ENCODE measurements at places on chromosomes 13 and 19.
A peak's percentile ranks its signal among the peaks of the same experiment; 100 is the strongest.

- H3K4me1 ChIP-seq = peaks cover 17% of the 10 kb centered on the region
- DNase-seq = no peak
- no peaks in the 10 kb centered on the region for H3K36me3 ChIP-seq
- H3K4me3 ChIP-seq = no peak overlapping the region
- H3K27me3 ChIP-seq = no peaks in the 10 kb centered on the region
Measured at GRCh38 chr13:40102854-40103253, 447.4 kb downstream of the COG6 start.

- no peaks in the 10 kb centered on the region for H3K36me3 ChIP-seq
- H3K4me3 ChIP-seq = no peak overlapping the region
- no peaks in the 10 kb centered on the region for H3K4me1 ChIP-seq
Measured at GRCh38 chr19:52520013-52520412, 7.5 kb upstream of the ZNF808 start.

GRCh38 chr13:101730420-101731000 lies 278.0 kb downstream of the ITGBL1 start:
- H3K36me3 ChIP-seq = no peaks in the 10 kb centered on the region
- no peaks in the 10 kb centered on the region for H3K27me3 ChIP-seq
- no peak for DNase-seq
- no peak overlapping the region for H3K4me3 ChIP-seq

- H3K4me1 ChIP-seq = peaks cover 49% of the 10 kb centered on the region
- peak overlapping the region; percentile 87 for H3K27ac ChIP-seq
- no peaks in the 10 kb centered on the region for H3K27me3 ChIP-seq
- no peak for DNase-seq
- H3K36me3 ChIP-seq = no peaks in the 10 kb centered on the region
Measured at GRCh38 chr13:30429721-30430694, 7.7 kb downstream of the UBE2L5 start.

GRCh38 chr19:32497391-32497790 lies 83.6 kb upstream of the PDCD5 start:
- no peaks in the 10 kb centered on the region for H3K36me3 ChIP-seq
- DNase-seq = no peak
- H3K4me1 ChIP-seq = no peaks in the 10 kb centered on the region
- no peaks in the 10 kb centered on the region for H3K27me3 ChIP-seq
- no peak overlapping the region for H3K27ac ChIP-seq

- H3K27me3 ChIP-seq = no peaks in the 10 kb centered on the region
- H3K4me3 ChIP-seq = no peak overlapping the region
- H3K27ac ChIP-seq = no peak overlapping the region
- DNase-seq = no peak
- no peaks in the 10 kb centered on the region for H3K36me3 ChIP-seq
Measured at GRCh38 chr13:31051999-31052398, 109.7 kb downstream of the HSPH1 start.

All from Karpas-422 (cell line).